ENCODE measurements at places on chromosomes 7 and 10. TPM values are rescaled to one million over a fixed set of nuclear protein-coding genes. Genes with fewer than 3 reads are reported as not detected.

- no peaks in the 10 kb centered on the region for H3K36me3 ChIP-seq
- H3K27ac ChIP-seq: no peak overlapping the region
- H3K27me3 ChIP-seq: no peaks in the 10 kb centered on the region
- no peaks in the 10 kb centered on the region for H3K4me1 ChIP-seq
- no peak overlapping the region for H3K4me3 ChIP-seq
Measured at GRCh38 chr10:75739414-75740143, 308.2 kb downstream of the LRMDA start.

GRCh38 chr10:46228563-46229071 is 58.2 kb upstream of the ANTXRL start:
- peaks cover 17% of the 10 kb centered on the region for H3K36me3 ChIP-seq
- DNase-seq: peak; percentile 75
- no peak overlapping the region for H3K27ac ChIP-seq
- H3K4me1 ChIP-seq: peaks cover 10% of the 10 kb centered on the region
- H3K4me3 ChIP-seq: no peak overlapping the region
- H3K27me3 ChIP-seq: no peaks in the 10 kb centered on the region

DNA sequence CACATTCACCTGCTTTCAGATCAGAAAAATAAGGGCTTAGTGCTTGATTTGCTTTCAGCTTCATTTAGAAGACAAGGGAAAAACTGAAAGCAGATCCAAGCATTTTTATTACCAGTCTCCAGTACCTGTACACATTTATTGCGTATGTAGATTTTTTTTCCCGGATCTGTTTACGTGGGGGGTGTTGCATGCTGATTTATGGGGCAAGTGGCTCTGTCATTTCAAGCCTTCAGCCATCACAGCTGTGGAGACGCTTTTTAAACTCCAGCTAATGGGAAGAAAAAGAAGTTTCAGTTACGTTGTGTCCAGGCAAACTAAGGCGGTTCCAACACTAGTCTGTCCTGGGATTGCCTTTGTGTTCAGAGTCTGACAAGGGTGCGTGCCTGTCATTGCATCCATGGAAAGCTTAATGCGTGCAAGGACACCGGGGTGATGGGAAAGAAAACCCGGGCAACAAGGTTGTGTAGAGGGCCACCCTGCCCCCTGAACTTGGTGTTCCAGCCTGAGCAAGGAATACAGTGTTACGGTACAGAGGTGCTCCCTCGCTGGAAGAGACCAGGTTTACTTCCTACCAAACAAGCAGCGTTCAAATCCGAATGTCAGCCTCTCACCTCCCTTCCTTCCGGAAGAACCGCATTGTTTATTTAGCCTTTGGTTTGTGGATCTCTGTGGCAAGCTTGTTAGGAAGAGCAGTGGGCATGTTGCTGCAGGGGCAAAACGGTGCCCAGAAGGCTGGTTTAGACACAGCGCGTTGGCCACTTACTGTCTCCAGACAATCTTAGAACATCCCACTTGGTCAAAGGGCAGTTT is 128.2 kb downstream of the FGFR2 start:
- DNase-seq: no peak
- H3K4me1 ChIP-seq: no peaks in the 10 kb centered on the region
- no peak overlapping the region for H3K27ac ChIP-seq
- H3K4me3 ChIP-seq: no peak overlapping the region

- peaks cover 16% of the 10 kb centered on the region for H3K4me1 ChIP-seq
- peak overlapping the region; percentile 90 for H3K27ac ChIP-seq
- DNase-seq: peak; percentile 60
- peaks cover 7% of the 10 kb centered on the region for H3K36me3 ChIP-seq
Measured at GRCh38 chr10:16891375-16892313, 74.4 kb upstream of the RSU1 start.

DNA sequence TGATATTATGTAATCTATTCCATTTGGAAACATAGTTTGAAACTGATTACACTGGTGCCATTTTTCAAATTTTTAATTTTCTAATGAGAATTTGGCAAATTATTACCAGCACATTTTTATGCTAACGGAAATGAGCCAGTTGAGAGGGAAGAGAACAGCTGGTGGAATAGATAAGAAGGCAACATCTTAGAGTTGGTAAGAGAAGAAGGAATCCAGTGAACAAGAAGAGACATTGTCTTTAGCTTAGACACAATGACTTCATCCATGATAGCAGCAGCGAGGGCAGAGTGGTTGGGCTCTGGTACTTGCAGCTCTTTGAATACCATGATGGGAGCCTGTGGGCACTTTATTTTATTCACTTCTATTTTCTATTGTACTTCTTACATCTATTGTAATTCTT is 89.6 kb downstream of the CHRM2 start:
- H3K27ac ChIP-seq: no peak overlapping the region
- no peaks in the 10 kb centered on the region for H3K27me3 ChIP-seq
- no peaks in the 10 kb centered on the region for H3K4me1 ChIP-seq
- no peaks in the 10 kb centered on the region for H3K36me3 ChIP-seq
- no peak for DNase-seq

GRCh38 chr7:129332254-129333035 is 101.8 kb upstream of the STRIP2 start:
- H3K27me3 ChIP-seq: no peaks in the 10 kb centered on the region
- H3K4me3 ChIP-seq: no peak overlapping the region
- no peak overlapping the region for H3K27ac ChIP-seq
- H3K4me1 ChIP-seq: no peaks in the 10 kb centered on the region
- DNase-seq: no peak

NPSR1 gene
- total RNA-seq: not detected

Measured in activated naive CD8-positive, alpha-beta T cell treated with anti-CD3 and anti-CD28 coated beads for 36 hours (primary cell).